Sigmoid colon (tissue), 7 donors: ENCODE measurements at places on chromosomes 3 and 15. TPM values are rescaled to one million over a fixed set of nuclear protein-coding genes. Genes with fewer than 3 reads are reported as not detected.

GRCh38 chr3:177141899-177142646 lies 55.2 kb downstream of the TBL1XR1 start:
- no peak for DNase-seq

DNA sequence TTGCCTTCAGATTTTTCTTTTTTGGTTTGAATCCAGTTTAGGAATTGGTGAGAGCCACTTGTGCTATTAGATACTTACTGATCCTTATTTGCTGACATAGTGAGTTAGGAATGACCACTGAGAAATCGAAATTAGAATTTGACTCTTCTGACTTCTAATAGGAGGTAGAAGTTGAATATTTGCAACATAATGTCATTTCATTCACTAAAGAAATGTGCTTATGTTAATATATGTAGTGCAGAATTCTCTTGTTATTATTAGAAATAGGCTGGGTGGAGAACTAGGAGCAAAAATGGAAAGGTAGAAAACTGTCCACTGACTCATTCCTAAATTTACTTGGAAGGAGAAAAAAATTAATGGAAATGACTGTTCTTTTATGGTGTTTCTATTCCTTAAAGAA lies 538.2 kb upstream of the SGO1 start:
- DNase-seq, result no peak

- DNase-seq, result no peak
These were observed 18.6 kb downstream of the MESP2 start for GRCh38 chr15:89794627-89795241.

The ATP13A5 gene
- total RNA-seq, result not detected
